Stimulated activated CD4-positive, alpha-beta T cell treated with anti-CD3 and anti-CD28 coated beads, Interleukin-1b, Interleukin-23, amount 100 ng/mL, for 1 hour (primary cell): ENCODE measurements at places on chromosomes 12 and 14.
A peak's percentile ranks its signal among the peaks of the same experiment; 100 is the strongest.

DNA sequence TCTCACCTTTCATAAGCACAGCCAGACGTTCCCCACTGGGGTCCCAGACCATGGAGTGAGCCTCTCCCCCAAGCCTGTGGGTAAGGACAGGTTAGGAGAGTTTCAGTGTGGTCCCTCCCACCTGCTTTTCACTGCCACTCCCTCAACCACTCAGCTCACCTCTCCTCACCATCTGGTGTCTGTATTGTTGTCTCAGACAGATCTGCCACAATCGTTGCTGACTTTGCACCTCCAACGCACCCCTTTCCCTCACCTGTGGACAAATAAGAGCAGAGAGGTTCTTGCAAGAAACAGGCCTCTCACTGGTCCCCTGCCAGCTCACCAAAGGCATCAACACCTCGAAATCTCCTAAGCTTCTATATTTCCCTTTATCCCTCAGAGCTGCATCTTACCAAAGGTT, 8.8 kb downstream of the MYG1 start:
- no peak for DNase-seq

GRCh38 chr14:89805501-89805900, 149.0 kb downstream of the EFCAB11 start:
- no peak for DNase-seq

DNA sequence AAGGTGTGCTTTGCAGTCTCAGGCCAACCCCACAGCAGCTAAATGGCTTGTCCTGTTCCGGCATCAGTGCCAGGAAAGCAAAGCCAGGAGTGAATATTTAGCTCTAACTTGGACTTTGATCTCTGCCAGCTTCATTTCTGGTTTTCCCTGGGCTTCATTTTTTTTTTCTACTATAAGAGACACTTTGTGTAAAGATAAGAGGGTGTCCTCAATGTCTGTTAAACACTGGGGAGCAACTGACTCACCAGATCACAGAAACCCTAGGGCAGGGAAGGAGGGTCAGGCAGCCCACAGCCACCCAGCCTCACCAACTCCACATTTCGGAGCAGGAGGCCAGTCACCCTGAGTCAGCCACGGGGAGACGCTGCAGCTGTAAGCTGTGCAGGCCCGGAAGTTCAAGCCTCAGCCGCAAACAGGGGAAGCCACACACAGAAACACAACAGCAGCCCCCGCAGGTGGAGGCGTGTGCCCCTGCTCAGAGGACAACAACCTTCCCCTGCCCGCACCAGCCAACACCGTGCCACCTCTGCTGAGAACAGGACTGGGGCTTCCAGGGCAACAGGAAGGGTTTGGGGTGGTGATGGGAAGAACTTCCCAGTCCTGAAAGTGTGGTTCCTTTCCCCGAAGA, 6.3 kb downstream of the TNFRSF1A start:
- DNase-seq: peak; percentile 58

- no peak for DNase-seq
These were observed 3.2 kb downstream of the IPO8 start for GRCh38 chr12:30692470-30692869.

DNA sequence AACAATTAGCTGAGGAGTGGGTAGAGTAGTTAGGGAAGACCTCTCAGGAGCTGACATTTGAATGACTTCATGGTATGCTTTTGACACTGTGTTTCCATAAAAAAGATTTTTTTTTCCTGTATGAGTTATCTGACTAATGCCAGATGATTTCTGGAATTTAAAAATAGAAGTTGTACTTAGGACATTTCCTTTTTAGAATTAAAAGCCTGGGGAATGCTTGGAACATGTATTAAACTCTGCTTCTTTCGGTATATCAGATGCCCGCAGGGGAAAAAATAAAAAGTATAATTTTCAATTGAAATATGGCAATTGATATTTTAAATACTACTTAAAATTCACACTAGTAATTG, 41.1 kb downstream of the BRMS1L start:
- DNase-seq: no peak

DNA sequence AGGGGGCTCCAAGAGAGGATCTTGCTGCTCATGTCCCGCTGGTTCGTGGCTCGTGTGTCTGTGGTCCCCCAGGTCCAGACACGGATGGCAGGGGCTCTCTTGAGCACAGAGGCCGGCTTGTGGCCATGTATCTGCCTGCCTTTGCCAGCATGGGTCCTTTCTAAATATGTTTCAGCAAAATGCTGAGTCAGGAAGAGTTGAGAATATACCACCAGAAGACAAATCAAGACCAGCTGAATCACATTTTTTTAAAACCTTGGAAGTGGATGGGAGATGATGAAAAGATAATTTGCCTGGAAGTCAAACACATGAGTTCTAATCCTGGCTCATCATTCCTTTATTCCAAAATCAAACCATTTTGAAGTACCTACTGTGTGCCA, 58.0 kb downstream of the NUAK1 start:
- DNase-seq: no peak

DNA sequence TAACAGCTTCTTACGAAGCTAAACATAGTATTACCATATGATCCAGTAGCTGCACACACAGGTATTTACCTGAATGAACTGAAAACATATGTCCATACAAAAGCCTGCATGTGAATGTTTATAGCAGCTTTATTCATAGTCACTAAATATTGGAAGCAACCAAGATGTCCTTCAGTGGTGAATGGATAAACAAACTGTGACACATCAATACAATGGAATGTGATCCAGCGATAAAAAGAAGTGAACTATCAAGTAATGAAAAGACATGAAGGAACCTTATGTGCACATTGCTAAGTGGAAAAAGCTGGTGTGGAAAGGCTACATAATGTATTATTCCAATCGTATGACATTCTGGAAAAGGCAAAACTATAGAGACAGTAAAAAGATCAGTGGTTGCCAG, 38.1 kb upstream of the JDP2 start:
- no peak for DNase-seq

GRCh38 chr12:105110851-105111250, 3.3 kb downstream of the WASHC4 start:
- no peak for DNase-seq

GRCh38 chr12:11822081-11822834, 172.8 kb downstream of the ETV6 start:
- DNase-seq: no peak

DNA sequence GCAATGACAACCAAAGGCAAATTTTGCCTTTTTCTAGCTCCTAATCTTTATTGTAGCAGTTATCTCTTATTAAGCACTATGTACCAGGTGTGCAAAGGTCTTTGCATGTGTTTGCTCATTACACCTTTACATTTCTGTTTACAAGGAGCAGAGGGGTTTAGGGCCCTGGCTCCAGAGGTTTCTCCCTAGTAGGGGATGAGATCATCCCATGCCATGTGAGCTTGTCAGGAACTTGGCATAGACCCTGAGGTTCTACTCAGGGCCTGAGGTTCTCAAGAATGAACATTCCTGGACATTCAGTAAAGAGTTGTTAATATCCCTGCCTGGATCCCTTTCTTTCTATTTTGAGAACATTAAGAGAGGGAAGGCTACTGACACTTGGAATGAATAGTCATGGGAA, 292.0 kb downstream of the RPAP3 start:
- no peak for DNase-seq

- DNase-seq: no peak
These were observed 3.8 kb downstream of the ETV6 start for GRCh38 chr12:11653215-11653753.

DNA sequence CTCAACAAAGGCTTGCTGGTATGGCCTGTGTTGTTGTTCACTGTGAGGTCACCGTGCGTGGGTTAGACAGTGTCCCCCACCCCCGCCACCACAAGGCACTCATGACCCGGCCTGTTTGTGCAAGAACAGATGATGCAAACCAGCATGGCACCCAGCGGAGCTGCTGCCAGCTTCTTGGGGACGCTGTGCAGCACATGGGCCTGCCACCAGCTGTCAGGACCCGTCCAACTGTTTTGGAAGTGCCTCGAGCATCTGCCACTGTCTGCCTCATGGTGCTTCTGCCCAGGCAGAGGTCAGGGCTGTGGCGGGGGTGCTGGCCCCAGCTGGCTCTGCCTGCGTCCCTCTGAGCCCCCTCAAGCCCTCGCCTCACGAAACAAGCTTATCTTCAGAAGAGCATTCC, 1.5 kb downstream of the ASB2 start:
- DNase-seq: no peak

DNA sequence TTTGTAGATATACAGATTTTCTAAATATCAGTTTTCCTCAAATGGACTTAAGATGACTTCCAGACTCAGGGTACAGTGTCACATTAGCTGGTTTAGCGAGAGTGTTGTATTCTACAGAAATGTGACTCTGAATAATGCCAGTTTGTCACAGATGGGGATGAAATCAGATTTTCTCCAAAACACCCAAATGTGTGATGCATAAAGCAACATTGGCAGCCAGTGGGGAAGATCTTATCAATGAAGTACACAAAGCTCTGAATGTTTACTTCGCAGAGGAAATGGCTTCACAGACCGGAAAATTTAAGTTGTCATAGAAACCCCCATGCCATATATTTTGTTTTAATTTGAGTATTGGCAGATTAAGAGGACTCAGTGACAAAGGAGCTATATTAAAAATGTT, 29.9 kb downstream of the ANO4 start:
- DNase-seq: no peak

GRCh38 chr12:7859552-7859951, 13.2 kb downstream of the SLC2A14 start:
- no peak for DNase-seq

- no peak for DNase-seq
These were observed 7.4 kb downstream of the SMAGP start for GRCh38 chr12:51262758-51263177.

- DNase-seq: no peak
These were observed at the start of gene PAX9 for GRCh38 chr14:36661506-36662257. Gene PAX9 (plus strand): TSS chr14:36661860. CDS start chr14:36662090, 230 bp downstream.
